ENCODE measurements at places on chromosomes 1 and 21. TPM values are rescaled to one million over a fixed set of nuclear protein-coding genes. Genes with fewer than 3 reads are reported as not detected.

DNA sequence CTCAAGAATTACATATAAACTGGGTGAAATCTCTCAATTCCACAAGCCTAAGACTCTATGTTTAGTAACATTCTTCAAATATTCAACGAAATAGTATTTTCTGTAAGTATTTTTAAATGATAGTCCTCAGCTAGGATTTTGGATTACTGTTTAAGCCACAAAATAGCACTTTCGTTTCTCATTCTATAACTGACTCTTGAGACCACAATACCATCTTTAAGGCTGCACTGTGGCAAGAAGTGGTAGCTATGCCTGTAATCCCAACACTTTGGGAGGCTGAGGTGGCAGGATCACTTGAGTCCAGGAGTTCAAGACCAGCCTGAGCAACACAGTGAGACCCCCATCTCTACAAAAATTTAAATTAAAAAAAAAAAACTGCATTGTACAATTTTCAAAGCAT is 126.7 kb downstream of the CDC42BPA start:
- H3K27ac ChIP-seq, result no peak overlapping the region
- no peaks in the 10 kb centered on the region for H3K4me1 ChIP-seq
- no peaks in the 10 kb centered on the region for H3K27me3 ChIP-seq
- no peak for DNase-seq
- H3K4me3 ChIP-seq, result no peak overlapping the region

- peaks cover 31% of the 10 kb centered on the region for H3K4me1 ChIP-seq
- peak overlapping the region; percentile 86 for H3K4me3 ChIP-seq
- H3K27me3 ChIP-seq, result no peaks in the 10 kb centered on the region
- H3K27ac ChIP-seq, result peak overlapping the region; percentile 89
Measured at GRCh38 chr1:1779691-1780597, 1.7 kb upstream of the NADK start.

GRCh38 chr1:27137544-27138075 is 17.3 kb downstream of the SLC9A1 start:
- H3K27ac ChIP-seq, result peak overlapping the region; percentile 45
- H3K27me3 ChIP-seq, result no peaks in the 10 kb centered on the region
- no peak for DNase-seq
- no peak overlapping the region for H3K4me3 ChIP-seq
- no peaks in the 10 kb centered on the region for H3K4me1 ChIP-seq
- no peaks in the 10 kb centered on the region for H3K36me3 ChIP-seq

DNA sequence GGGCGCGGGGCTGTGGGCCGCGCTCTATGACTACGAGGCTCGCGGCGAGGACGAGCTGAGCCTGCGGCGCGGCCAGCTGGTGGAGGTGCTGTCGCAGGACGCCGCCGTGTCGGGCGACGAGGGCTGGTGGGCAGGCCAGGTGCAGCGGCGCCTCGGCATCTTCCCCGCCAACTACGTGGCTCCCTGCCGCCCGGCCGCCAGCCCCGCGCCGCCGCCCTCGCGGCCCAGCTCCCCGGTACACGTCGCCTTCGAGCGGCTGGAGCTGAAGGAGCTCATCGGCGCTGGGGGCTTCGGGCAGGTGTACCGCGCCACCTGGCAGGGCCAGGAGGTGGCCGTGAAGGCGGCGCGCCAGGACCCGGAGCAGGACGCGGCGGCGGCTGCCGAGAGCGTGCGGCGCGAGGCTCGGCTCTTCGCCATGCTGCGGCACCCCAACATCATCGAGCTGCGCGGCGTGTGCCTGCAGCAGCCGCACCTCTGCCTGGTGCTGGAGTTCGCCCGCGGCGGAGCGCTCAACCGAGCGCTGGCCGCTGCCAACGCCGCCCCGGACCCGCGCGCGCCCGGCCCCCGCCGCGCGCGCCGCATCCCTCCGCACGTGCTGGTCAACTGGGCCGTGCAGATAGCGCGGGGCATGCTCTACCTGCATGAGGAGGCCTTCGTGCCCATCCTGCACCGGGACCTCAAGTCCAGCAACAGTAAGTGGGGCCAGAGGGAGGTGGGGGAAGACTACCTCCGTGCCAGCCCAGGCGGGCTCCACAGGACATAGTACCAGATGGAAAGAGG is 808 bp downstream of the MAP3K21 start:
- no peaks in the 10 kb centered on the region for H3K27me3 ChIP-seq
- peak overlapping the region; percentile 95 for H3K27ac ChIP-seq
- peak overlapping the region; percentile 80 for H3K4me3 ChIP-seq
- DNase-seq, result peak; percentile 86

DNA sequence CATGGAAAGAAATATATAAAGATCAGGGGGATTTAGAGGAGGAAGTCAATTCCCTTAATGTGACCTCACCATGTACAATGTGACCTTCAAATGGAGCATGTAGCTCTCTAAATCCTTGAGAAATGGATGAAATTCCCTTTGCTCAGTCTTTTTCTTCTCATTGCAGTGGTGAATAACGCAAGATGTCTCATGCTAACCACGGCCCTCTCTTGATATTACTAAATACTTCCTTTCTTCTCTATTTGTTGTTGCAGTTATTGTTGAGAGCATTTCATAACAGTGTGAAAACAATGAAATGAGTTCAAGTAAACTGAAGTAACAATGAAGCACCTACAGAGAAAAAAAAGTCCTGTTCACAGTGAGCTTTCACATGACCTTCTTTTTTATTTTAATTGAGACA is 55.6 kb downstream of the ZNF281 start:
- no peaks in the 10 kb centered on the region for H3K36me3 ChIP-seq
- no peak overlapping the region for H3K4me3 ChIP-seq
- no peaks in the 10 kb centered on the region for H3K27me3 ChIP-seq
- H3K27ac ChIP-seq, result no peak overlapping the region
- no peaks in the 10 kb centered on the region for H3K4me1 ChIP-seq
- no peak for DNase-seq

- no peak overlapping the region for H3K4me3 ChIP-seq
- H3K27ac ChIP-seq, result no peak overlapping the region
- DNase-seq, result no peak
- H3K4me1 ChIP-seq, result no peaks in the 10 kb centered on the region
Measured at GRCh38 chr1:228753786-228754360, 18.6 kb downstream of the RHOU start.

GRCh38 chr1:218636548-218636947 is 291.4 kb downstream of the TGFB2 start:
- H3K27ac ChIP-seq, result no peak overlapping the region
- H3K4me3 ChIP-seq, result no peak overlapping the region
- no peak for DNase-seq
- no peaks in the 10 kb centered on the region for H3K27me3 ChIP-seq
- no peaks in the 10 kb centered on the region for H3K36me3 ChIP-seq

DNA sequence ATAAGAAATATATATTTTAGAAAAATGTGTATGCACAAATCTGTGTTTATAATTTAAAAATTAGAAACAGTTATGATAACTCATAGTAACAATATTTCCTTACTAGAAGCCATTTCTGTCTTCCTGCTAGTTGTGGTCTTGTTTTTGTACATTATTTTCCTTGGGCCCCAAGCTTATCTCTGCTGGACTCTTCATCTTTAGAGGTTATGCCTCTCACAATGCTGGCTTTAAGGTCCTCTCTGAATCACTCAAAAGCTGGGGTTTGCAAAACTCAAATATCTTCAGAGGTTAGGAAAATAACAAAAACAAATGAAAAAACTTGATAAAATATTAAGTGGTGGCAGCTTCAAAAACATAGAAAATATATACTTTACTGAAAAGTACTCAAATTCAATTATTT is 133.8 kb downstream of the PTPRC start:
- no peak overlapping the region for H3K27ac ChIP-seq
- DNase-seq, result no peak
- H3K27me3 ChIP-seq, result no peaks in the 10 kb centered on the region
- no peak overlapping the region for H3K4me3 ChIP-seq
- no peaks in the 10 kb centered on the region for H3K36me3 ChIP-seq

GRCh38 chr21:34603710-34604057 is 11.2 kb downstream of the RCAN1 start:
- DNase-seq, result no peak
- H3K36me3 ChIP-seq, result no peaks in the 10 kb centered on the region

DNA sequence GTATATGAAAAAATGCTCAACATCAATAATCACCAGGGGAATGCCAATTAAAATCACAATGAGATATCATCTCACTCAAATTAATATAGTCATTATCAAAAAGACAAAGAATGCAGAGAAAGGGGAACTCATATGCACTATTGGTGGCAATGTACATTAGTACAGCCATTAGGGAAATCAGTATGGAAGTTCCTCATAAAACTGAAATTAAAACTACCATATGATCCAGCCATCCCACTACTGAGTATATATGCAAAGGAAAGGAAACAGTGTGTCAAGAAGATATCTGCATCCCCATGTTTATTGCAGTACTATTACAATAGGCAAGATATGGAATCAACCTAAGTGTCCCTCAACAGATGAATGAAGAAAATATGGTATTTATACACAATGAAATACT is 32.1 kb upstream of the TEKT2 start:
- DNase-seq, result no peak
- no peaks in the 10 kb centered on the region for H3K4me1 ChIP-seq
- H3K27ac ChIP-seq, result no peak overlapping the region
- H3K4me3 ChIP-seq, result no peak overlapping the region

DNA sequence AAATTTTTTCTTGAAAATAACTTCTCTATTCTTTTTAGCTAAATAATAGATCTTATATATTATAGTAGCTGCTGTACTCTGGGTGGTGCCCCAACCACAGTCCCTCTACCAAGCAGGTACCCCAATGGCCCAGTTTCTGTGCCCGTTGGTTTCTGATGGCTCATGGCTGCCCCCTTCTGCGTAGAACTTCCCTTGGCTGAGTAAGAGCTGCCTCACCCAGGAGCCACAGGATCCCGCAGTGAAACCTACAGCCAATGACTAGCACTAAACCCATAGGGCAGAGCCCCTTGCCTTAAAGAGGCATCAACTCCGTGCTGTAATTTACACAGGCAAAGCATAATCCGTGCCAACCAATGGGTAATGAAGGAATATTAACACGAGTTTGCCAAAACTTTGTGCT is 247.5 kb downstream of the USH2A start:
- no peak for DNase-seq
- no peak overlapping the region for H3K27ac ChIP-seq
- H3K36me3 ChIP-seq, result no peaks in the 10 kb centered on the region
- H3K27me3 ChIP-seq, result no peaks in the 10 kb centered on the region
- H3K4me3 ChIP-seq, result no peak overlapping the region

DNA sequence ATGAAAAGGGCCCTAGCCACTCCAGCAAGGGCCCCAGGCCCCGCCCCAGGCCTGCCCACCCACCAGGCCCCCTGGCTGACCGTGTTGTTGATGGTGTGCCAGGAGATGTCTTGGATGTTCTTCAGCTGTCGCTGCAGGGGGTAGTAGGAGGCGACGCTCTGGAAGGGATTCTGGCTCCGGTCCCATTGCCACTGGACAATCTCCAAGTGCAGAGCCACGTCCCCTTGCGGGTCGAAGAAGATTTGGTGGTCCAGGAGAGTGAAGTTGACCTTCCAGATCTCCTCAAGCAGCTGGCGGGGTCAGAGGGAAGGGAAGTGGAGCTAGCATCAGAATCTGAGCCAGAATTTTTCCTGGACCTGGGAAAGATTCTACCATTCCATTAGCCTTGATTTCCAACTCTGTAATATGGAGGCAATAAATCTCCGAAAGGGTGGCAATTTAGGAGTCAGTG is 10.2 kb downstream of the TAS1R2 start:
- H3K27ac ChIP-seq, result no peak overlapping the region
- no peaks in the 10 kb centered on the region for H3K36me3 ChIP-seq
- no peaks in the 10 kb centered on the region for H3K27me3 ChIP-seq
- no peaks in the 10 kb centered on the region for H3K4me1 ChIP-seq
- DNase-seq, result no peak

GRCh38 chr21:44424608-44425306 is 30.6 kb upstream of the LRRC3 start:
- H3K4me3 ChIP-seq, result no peak overlapping the region
- no peak for DNase-seq
- no peak overlapping the region for H3K27ac ChIP-seq
- no peaks in the 10 kb centered on the region for H3K36me3 ChIP-seq

DNA sequence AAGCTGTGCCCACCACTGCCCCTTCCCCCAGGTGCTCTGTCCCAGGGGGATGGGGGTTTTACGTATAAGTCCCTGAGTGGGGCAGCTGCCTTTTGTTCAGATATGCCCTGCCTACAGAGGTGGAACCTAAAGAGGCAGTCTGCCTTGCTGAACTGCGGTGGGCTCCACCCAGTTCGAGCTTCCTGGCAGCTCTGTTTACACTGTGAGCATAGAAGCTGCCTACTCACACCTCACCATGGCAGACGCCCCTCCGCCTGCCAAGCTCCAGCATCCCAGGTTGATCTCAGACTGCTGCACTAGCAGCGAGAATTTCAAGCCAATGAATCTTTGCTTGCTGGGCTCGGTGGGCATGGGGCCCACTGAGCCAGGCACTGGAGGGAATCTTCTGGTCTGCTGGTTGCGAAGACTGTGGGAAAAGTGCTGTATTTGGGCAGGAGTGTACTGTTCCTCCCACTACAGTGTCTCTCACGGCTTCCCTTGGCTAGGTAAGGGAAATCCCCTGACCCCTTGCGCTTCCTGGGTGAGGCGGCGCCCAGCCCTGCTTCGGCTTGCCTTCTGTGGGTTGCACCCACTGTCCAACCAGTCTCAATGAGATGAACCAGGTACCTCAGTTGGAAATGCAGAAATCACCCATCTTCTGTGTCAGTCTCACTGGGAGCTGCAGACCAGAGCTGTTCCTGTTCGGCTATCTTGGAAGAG is 17.6 kb upstream of the RWDD3 start:
- H3K36me3 ChIP-seq, result no peaks in the 10 kb centered on the region
- no peak overlapping the region for H3K27ac ChIP-seq
- H3K4me3 ChIP-seq, result no peak overlapping the region
- H3K4me1 ChIP-seq, result no peaks in the 10 kb centered on the region

The CR1L gene
- not detected for total RNA-seq

The NT5C1A gene
- 2.7 TPM for total RNA-seq

The AGO4 gene
- total RNA-seq, result 3.2 TPM

The MSH4 gene
- total RNA-seq, result 0.14 TPM

The SPRR2E gene
- not detected for total RNA-seq

The HSPB7 gene
- total RNA-seq, result 0.65 TPM

The UTS2 gene
- total RNA-seq, result not detected

All from pancreas (tissue), 10 donors.